C1 segment of cervical spinal cord (tissue), 14 donors: ENCODE measurements at places on chromosomes 6 and 20.

DNA sequence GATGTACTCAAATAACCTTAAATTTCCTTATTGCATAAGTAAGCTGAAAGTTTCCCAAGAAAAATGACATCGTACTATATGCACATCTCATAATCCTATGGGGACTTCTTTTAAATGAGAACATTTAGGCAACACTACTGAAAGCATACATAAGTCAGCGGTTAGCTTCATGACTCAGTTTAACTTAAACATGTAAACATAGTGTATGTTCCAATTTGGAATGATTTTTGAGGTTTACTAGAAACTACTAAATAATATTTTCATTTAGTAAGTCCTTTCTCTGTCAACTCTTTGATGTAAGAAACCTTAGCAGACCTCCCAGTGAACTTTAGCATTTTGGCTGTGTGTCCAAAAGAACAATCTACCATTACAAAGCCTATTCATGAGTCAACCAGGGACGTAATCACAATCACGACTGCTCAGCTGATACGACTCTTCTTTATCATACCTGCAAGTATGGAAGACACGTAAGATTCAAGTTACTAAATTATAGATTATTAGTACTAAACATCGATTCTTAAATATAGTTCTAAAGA, 19.3 kb downstream of the HIVEP2 start:
- no peak for DNase-seq

- no peak for DNase-seq
These were observed 559.5 kb upstream of the PTCHD4 start for GRCh38 chr6:48670546-48670945.

GRCh38 chr6:135830452-135830881, 21.0 kb upstream of the PDE7B start:
- DNase-seq: no peak

DNA sequence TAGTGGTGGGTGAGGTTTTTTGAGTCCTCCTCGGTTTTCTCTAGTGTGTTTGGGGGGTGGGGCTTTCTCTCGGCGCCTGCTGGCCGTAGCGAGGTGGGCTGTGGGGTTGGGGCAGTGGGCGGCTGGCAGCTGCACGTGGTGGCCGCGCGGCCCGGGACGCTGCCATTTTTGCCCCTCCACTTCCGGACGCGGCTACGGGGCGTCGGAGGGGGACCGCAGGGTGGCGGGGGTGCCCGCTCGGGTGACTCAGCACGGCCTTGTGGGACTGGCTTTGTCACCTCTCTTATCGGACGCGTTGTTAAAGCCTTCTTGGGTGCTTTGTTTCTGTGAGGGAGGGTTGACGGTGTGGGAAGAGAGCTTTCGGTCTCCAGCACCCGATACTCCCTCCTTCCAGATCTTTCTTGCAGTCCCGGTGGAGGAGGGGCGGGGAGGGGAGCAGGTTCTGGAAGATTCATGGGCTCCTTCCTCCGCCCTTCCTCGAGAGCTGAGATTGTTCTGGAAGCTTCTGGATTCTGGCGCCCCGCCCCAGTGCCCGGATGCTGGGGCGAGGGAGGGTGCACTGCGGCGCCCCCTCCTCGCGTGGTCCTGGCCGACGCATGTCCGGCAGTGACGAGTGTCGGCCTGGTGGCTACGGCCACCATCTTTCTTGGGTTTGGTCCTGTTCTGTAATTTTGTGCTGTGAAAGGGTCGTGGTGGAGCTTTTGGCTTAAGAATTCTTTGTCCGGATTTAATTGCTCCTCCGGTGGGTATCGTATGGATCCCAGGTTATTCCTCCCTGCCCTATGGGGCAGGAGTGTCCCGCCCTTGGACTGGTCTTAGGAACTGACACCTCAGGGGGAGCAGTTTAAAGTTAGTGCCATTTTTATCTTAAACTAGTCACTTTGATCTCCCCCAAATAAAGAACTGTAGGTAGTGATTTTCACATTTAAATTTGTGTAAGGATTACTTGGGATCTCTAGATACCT, 719 bp downstream of the HSP90AB1 start:
- peak; percentile 86 for DNase-seq

DNA sequence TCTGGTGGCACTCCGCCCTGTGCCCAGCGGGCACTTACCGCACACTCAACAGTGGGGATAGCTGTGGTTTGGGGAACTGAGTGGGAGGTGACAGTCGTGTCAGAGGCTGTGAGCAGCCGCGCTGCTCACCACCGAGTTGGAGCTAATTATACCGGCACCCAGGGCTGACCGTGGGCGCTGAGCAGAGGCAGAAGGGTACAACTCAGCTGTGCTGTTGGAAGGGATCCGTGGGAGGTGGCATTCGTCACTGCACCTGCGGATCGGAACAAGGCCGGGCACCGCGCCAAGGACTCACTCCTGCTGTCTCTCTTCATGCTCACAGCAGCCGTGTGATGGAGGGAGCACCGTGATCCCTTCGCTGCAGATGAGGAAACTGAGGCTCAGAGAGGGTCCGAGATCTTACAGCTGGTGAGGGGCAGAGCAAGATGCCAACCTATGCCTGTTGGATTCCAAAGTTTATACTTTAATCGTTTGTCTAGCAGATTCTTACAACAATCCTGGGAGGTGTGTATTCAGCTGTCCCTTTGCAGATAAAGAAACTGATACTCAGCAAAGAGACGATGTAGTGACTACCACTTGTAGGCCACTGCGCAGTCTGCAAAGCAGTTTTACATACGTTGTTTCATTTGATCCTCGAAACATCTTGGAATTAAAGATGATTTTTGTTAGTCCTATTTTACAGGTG, 713 bp upstream of the ELMO2 start:
- DNase-seq: no peak

DNA sequence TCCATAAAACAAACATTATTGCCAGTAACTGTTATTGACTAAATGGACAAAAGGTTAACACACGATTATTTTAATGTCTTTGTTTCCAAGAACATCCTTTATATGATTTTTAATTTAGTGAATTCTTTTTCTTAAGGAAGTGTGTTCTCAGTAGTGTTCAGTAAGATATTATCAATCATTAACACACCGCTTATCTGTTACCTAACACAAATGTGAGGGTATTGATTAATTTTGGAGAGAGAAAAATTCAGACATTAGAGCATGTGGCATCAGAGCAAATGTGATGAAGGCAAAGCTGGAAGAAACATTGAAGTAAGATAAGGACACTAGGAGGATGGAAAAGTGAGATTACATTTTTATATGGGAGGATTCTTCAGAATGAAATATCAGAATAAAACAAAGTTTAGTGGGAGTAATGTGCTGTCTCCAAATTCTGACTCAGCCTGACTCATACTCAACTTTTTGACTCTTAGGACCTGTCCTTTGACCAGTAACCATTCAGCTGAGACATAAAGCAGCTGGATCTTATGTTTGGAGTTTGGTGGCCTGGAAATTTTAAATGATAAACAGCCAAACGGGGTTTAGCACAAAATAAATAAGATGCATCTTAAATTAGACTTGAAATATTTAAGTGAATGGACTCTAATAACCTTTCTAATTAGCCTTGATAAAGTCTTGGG, 348.6 kb downstream of the CD109 start:
- DNase-seq: no peak

DNA sequence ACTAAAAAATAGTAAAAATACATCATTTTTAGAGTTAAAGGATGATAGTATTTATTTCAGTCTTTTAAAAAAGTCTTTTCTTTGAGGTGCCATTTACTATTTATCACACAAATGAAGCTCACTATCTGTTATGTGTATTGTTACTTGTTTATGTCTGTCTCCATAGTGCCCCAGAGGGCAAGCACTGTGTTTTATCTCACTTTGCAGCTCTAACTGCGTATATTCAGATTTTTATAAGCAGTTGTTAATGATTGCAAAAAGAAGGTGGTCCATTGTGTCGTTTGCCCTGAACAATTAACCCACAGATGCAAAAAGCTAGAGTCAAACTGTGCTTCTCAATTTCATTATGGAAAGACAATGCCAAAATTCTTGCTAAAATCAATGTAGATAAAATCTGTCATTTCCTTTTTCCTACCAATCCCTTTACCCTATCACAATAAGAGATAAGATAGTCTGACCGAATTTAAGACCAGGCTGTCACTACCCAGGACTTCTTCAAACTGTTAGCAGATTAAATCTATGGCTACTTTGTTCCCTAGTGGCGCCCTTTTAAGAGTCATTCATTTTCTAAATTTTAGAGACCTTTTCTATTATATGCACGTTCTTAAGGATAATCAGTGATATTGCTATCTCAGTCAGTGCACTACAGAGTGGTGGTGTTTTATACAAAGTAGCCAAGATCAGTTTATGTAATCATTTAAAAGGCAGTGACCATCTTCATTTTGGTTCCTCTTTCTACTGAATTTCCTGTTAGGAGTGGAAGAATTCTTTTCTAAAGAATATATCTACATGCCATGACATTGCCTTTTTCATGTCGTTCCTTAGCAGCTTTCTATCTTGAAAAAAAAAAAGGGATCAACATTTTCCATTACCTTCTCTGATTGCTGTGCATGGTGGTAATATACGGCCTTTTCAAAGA, 133.1 kb upstream of the PRDM1 start:
- DNase-seq: no peak
